Omental fat pad (tissue), 4 donors: ENCODE measurements at places on chromosomes 16 and 17.

- DNase-seq, result no peak
Measured at GRCh38 chr17:50861334-50861676, 4.8 kb downstream of the TOB1 start.

DNA sequence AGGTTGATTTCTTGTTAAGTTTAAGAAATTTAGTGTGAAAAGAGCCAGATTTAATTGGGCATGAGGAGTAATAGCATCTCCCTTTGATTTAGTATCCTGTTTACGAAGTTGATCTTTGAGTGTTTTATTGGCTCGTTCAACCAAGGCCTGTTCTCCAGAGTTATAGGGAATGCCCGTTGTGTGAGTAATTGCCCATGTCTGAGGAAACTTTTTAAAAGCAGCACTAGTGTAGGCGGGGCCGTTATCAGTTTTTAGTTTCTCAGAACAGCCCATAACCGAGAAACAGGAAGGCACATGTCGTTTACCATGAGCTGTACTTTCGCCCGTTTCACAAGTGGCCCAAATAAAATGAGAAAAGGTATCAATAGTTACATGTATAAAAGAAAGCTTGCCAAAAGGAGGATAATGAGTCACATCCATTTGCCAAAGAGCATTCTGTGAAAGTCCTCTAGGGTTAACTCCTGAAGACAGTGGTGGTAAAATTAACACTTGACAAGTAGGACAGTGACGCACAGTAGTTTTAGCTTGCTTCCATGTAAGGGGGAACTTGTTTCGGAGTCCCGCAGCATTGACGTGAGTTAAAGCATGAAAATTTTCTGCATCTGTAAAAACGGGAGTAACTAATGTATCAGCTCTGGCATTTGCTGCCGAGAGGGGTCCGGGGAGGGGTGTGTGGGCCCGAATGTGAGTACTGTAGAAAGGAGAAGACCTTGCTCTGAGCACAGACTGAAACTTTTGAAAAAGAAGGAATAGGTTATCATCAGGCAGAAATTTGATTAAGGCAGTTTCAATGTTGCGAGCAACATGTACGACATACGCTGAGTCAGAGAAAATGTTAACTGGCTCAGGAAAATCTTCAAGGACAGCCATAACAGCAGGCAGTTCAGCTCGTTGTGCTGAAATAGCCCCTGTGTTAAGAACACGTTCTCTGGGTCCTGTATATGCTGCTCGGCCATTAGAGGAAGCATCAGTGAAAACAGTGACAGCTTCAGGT lies 18.5 kb upstream of the KCTD5 start:
- DNase-seq, result no peak

DNA sequence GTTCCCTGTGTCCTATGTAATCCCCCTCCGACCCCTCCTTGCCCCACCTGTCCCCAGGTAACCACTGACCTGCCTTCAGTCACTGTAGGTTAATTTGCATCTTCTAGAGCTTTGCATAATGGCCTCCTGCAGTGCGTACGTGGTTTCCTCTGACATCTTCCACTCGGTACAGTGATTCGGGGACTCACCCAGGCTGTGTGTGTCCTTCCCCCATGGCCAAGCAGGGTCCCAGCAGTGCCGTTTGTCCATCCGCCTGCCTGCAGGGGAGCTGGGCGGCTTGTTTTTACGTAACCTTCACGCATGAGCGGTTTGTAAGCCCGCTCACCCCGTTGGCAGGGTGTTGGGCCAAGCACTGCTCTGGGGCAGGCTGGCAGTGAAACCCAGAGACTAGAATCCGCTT lies 7.9 kb downstream of the MAPK8IP3 start:
- no peak for DNase-seq

- no peak for DNase-seq
Measured at GRCh38 chr17:38733982-38734973, 4.1 kb downstream of the CISD3 start.

DNA sequence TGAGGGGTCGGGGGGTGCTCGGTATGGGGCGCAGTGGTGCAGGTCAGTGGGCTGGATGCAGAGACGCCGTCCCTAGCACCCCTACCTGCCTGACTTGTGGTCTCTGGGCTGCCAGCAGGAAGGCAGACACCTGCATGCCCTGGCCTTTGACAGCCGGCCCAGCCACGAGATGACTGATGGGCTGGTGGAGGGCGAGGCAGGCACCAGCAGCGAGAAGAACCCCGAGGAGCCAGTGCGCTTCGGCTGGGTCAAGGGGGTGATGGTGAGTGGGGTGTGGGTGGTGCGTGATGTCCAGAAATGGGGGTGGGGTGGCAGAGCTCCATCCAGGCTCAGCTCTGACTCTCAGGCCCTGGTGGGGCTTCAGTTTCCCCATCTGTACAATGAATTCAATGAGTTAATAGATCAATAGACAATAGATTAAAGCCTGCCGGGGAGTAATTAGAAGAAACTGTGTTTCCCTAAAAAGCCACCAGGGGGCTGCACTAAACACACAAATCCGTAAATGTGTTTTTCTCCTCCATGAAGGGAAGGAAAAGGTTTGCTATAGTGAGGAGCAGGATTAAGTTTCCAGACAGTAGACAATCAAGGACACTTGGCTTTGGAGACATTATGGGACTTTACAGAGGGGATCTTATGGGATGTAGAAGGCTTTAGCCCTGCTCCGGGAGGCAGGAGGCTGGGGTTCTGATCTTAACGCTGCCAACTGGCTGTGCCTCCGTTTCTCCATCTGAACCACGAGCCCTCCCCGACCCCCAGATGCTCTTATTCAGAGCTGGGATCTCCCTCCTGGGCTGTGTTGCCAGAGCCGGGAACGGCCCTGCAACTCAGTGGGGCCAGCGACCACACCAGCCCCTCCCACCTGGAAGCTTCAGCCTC lies 2.2 kb downstream of the SLC12A3 start:
- no peak for DNase-seq

DNA sequence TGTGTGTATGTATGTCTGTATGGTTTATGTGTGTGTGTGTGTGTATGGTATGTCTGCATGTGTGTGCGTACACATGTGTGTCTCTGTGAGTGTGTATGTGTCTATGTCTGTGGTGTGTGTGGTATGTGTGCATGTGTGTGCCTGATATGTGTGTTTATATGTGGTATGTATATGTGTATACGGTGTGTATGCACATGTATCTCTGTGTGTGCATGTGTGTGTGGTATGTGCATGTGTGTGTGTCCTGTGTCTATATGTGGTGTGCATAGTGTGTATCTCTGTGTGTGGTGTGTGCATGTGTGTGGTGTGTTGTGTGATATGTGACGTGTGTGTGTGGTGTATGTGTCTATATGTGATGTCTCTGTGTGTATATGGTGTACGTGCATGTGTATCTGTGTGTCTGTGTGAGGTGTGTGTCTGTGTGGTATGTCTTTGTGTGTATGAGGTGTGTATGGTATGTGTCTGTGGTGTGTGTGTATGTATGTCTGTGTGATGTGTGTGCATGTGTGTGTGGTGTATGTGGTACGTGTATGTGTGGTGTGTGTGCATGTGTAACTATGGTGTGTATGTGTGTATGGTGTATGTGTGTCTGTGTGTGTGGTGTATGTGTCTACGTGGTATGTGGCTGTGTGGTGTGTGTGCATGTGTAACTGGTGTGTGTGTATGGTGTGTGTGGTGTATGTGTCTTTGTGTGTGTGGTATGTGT lies 164.3 kb upstream of the PLCG2 start:
- no peak for DNase-seq

DNA sequence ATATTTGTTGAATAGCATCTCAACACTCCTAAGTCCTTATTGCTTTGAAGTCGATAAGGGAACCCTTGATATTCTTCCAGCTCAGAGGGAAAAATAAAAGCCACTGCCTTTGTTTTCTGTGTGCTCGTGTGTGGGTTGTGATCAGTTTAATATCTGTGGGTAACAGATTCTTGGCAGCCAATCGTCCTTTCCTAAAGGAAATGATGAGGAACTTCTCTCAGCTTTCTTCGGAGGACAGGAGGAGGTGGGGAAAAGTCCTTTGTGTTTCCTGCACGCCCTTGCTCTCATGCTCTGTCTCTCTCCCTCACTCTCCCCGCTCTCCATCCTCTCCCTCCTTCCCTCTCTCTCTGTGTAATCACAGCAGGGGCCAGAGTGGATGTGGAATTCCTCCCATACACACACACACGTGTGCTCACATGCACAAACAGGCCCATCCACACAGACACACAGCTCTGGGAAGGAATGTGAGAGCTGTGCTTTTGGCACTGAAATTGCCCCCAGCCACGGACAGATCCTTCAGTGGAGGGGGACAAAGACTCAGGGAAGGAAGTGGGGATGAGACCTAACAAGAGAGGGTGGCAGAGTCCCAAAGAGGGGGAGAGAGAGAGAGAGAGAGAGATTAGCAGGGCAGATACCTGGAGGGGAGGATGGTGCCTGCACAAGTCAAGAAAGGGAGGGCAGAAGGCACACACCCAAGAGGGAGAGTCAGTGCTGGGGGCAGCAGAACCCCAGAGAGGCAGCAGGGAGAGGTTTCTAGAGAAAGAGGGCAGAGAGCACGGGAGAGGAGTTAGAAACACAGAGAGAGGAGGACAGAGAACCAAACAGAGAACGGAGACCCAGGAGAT lies 83.5 kb upstream of the PLCG2 start:
- no peak for DNase-seq

GRCh38 chr17:42180922-42181850 lies at the start of gene KCNH4:
Gene KCNH4 (minus strand): TSS chr17:42181142. CDS start chr17:42180945, 197 bp downstream.
- peak; percentile 68 for DNase-seq

- DNase-seq, result no peak
Measured at GRCh38 chr17:41624208-41625101, at the start of gene KRT17. Gene KRT17 (minus strand): TSS chr17:41624575. CDS start chr17:41624509, 66 bp downstream.

DNA sequence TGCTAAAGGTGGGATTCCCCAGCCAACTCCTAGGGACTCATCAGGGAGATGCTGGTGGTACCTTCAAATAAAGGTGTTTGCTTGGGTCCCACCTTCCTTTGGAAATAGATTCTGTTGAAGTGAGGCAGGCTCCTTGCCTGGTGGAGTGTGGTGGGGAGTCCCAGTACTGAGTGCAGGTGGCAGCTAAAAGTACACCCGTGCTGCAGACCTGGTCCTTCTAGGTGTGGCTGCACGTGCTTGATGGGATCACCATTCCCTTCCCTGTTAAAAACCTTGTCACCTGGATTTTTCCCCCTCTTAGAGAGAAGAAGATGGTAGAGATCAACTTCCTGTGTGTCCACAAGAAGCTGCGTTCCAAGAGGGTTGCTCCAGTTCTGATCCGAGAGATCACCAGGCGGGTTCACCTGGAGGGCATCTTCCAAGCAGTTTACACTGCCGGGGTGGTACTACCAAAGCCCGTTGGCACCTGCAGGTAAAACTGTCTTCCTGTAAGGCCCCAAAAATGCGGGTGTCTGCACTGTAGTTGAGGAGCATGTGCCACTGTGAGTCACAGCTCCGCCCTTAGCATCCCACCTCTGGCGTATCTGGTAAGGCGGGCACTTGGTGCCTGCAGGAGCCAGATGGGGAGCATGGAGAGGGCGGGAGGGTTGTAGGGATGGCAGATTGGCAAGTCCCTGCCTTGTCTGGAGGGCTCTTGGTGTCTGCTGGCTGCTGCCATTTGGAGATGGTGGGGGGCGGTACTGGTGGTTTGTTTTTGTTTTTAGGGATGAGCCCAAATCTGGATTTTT lies 34.0 kb downstream of the PLCD3 start:
- no peak for DNase-seq

- DNase-seq, result no peak
Measured at GRCh38 chr16:22174642-22175041, 12.3 kb downstream of the SDR42E2 start.

DNA sequence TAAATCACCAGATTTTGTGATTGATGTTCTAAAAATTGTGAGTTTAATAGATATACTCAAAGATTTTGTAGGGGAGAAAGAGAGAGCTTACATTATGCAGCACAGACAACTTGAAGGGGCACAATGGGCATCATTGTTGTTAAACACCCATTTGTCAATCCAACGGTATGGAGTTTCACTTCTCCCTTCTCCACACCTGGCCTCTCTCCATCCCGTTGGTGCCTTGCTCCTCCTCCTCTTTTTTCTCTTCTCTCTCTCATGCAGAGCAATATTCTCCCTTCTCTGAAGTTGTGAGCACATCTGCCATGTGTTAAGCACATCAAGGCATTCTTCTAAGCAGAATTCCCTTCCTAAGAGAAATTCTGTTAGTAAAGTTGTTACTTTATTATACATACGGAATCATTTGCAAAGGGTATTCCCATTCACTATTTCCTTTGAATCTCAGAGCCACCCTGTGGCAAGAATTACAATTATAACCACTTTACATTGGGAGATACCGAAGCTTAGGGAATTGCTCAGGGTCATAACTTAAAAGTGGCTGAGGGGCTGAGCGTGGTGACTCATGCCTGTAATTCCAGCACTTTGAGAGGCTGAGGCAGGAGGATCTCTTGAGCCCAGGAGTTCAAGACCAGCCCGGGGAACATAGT lies 40.5 kb upstream of the SKAP1 start:
- DNase-seq, result no peak

DNA sequence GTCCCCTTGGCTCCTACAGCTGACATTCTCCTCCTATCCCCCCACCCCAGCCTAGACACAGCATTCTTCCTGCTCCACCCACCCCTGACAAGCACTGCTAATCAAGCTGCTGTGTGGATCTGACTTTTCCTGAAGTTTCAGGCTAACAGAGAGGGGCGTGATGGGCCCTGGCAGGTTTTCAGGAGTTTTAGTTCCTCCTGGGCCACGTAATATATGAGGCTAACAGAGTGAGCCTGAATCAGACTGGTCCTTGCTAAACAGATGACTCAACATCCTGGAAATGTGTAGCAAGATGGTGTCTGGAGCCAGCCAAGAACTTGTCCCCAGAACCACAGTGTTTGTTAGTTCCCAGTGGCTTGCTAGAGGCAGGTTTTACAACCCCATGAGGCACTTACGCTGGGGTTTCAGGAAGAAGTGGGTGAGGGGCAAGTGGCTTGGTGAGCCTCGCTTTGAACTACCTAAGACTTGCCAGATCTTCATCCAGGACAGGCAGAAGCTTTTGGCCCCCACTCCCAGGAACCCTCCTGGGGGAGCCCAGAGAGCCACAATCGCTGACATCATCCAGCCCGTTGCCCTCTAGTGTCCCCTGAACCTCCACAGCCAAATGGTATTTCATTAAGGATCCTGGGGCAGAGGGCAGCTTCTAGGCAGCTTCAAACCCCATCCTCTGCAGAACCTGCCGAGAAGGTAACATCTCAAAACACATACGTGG lies 15.9 kb downstream of the TMEM92 start:
- peak; percentile 53 for DNase-seq

GRCh38 chr16:11104168-11105037 lies 151.6 kb downstream of the SOCS1 start:
- no peak for DNase-seq

- no peak for DNase-seq
Measured at GRCh38 chr16:19095654-19096053, 18.1 kb upstream of the ITPRIPL2 start.

GRCh38 chr16:57175896-57176295 lies 9.9 kb downstream of the PSME3IP1 start:
- DNase-seq, result no peak

- DNase-seq, result no peak
Measured at GRCh38 chr17:17242246-17242645, 5.3 kb upstream of the FLCN start.

- DNase-seq, result no peak
Measured at GRCh38 chr16:82252582-82252981, 82.6 kb upstream of the MPHOSPH6 start.

GRCh38 chr16:66968847-66969246 lies 7.8 kb downstream of the CES3 start:
- no peak for DNase-seq
